Stimulated activated CD4-positive, alpha-beta T cell treated with anti-CD3 and anti-CD28 coated beads, Interleukin-15, amount 100 ng/mL, for 48 hours (primary cell): ENCODE measurements at places on chromosomes 6 and 20.

- no peak for DNase-seq
These were observed 13.3 kb upstream of the AKAP7 start for GRCh38 chr6:131122007-131122406.

- no peak for DNase-seq
These were observed 13.5 kb downstream of the SALL4 start for GRCh38 chr20:51788822-51789221.

GRCh38 chr20:53077373-53078205, 105.4 kb downstream of the TSHZ2 start:
- peak; percentile 25 for DNase-seq

- DNase-seq = no peak
These were observed 33.5 kb upstream of the POU3F2 start for GRCh38 chr6:98800866-98801265.

DNA sequence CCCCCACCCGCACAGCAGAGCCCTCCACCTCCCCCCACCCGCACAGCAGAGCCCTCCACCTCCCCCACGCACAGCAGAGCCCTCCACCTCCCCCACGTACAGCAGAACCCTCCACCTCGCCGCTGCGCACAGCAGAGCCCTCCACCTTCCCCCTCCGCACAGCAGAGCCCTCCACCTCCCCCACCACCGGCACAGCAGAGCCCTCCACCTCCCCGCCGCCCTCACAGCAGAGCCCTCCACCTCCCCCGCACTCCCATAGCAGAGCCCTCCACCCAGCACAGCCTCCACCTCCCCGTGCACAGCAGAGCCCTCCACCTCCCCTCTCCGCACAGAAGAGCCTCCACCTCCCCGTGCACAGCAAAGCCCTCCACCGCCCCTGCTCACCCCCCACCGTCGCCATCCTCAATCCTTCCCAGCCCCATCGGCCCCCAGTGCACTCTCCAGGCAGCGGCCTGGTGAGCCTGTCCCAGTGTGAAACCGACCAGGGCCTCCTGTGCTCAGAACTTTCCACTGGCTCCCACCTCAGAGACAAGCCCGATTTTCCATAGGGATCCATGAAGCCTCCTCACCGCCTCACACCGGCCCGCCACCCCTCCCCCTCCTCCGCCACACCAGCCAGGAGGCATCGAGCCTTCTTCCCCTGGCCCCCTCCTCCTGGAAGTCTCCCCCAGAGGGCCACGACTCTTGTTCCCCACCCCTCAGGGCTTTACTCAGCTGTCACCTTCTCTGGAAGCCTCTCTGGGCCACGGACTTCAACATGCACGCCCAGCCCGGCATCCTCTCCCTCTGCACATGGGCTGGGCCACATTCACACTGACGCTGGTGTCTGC, 347.1 kb downstream of the ZFAND3 start:
- DNase-seq = no peak

GRCh38 chr6:25064006-25064405, 128.2 kb upstream of the RIPOR2 start:
- no peak for DNase-seq

DNA sequence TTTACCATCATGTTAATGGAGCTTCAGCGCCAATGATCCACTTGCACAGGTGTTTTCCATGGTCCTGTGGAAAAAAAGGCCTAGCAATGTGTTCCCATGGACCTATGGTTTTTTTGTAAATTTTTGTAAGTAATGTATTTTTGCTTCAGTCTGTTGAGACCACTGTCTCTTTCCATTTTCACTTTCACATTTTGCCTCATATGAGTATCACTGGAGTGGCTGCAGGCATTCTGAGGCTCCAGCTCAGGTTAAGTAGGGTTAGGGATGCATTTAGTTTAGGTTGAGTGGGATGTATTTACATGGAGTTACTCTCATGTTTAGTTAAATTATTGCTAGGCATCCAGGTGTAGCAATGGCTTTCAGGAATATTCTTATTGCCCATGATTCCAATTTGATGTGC, 19.2 kb upstream of the LMBRD1 start:
- no peak for DNase-seq

GRCh38 chr6:52423971-52424381, 3.8 kb downstream of the EFHC1 start:
- DNase-seq = no peak

DNA sequence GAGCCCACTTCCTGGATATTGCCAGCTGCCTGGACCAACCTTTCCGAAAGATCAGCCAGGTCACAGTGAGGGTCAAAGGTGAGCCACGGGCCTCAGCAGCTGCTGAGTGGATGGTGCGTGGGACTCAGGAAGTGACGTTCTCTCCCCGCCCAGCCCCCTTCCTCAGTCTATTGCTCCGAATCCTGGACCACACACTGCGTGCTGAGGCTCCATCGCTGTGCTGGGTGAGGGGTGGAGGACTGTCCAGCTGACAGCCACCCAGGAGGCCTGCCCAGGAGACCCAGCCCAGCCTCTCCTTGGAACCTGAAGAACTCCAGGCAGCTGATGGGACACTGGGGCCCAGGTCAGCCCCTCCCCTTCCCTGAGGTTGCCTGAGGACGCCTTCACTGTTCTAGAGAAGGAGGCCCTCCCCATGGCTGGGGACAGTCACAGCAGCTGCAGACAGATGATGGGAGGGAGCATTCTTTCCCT, 94.4 kb upstream of the CD93 start:
- no peak for DNase-seq
